ENCODE measurements at places on chromosomes 7 and 10.
A peak's percentile ranks its signal among the peaks of the same experiment; 100 is the strongest.

DNA sequence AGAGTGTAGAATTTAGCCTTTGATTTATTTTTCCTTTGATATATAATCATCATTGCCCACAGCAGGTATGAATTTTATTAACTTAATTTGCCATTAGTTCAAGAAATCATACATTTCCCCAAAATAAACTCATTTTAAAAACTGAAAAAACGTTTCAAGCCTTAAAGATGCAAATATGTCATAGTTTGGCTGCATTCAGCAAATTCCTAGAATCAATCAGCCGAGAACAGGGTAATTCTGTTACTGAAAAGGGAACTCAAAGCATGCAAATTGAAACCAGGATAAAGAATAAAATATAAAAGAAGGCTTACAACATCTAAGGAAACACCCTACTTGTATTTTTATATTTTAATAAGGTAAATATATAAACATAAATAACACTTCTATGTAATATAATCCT lies 233.8 kb upstream of the PRKCQ start:
- DNase-seq, result no peak

- no peak for DNase-seq
Observed at GRCh38 chr7:36777062-36777461, 52.8 kb upstream of the AOAH start.

- no peak for DNase-seq
Observed at GRCh38 chr10:3427347-3427746, 254.8 kb upstream of the PITRM1 start.

- DNase-seq, result no peak
Observed at GRCh38 chr10:86062198-86062550, 304.4 kb downstream of the GRID1 start.

DNA sequence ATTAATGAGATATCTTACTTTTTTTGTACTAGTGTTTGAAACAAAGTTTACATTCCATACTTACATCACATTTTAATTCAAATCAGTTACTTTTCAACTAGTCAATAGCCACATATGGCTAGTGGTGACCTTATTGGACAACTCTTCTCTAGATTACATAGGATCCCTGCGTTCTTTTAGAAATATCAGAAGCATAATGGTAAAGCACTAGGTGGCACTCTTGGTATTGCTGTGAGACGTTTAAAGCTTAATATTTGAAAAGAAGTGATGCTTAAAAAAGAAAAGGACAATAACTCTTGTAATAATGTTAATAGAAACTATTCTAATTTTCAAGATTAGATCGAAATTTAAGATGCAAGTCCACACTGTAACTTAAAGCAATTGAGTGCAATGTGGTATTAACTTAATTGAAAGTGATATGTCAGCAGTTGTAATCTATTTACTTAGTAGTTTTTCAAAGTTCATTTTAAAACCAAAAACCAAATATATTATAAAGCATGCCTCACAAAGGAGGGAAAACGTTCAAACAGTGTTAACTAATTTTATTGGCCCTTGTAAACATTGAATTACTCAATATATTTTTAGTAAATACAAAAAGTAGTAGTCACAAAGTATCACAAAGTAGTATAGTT lies 339.1 kb downstream of the ATRNL1 start:
- peak; percentile 31 for DNase-seq

GRCh38 chr10:99714446-99714845 lies 17.5 kb downstream of the COX15 start:
- DNase-seq, result no peak

DNA sequence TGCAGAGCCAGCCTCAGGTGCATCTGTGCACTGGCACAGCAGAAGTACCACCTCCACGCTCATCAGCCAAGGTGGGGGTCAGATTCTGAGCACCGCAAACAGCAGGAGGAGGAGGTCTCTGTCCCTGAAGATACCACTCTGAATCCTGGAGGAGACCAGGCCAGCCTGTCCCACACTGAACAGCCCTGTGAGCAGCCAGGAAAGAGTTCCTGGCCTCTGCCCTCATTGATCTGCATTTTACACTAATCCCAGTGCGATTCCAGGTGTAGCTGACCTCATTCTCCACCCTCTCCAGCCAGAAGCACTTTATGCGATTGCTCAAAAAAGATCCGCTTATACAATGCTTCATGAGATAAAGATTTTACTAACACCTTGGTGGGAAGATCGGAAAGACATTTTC lies 99.1 kb upstream of the CACUL1 start:
- no peak for DNase-seq
